ENCODE measurements at places on chromosomes 2 and 18.

DNA sequence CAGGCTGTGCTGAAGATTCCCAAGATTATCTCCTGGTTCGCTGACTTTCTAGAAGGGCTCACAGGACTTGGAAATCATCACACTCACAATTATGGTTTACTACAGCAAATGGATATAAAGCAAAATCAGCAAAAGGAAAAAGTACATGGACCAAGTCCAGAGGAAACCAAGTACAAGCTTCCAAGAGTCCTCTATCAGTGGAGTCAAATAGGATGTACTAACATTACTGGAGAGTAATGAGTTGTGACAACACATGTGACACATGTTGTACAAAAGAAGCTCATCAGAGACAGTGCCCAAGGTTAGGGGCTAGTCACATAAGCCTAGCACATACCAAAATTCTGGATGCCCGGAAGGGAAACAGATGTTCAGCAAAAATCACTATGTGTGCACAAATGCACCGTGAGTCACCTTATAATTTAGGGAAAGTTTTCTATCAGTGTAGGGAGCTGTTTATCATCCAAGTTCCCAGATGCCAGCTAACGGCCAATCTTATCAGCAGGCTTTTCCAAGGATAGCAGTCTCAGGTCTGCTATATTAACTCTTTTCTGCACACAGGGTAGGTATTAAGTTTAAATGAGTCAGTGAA is 9.5 kb downstream of the TMEM237 start:
- no peak for DNase-seq

GRCh38 chr18:49730951-49731391 is 82.4 kb downstream of the ACAA2 start:
- no peak for DNase-seq

DNA sequence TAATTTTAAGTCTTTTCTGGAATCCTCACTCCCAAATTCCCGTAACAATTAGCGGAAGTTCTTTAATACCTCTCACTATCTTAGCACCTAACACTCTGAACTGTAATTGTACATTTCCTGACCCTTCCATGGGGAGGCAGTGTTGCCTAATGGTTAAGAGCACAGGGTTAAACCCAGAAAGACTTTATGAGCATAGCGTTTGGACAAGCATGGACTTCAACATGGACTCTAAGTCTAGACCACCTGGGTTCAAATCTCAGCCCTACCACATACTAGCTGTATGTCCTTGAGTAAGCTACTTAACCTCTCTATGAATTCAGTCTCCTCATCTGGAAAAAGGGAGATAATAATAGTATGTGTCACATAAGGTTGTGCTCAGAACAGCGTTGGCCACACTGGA is 13.0 kb downstream of the ANTXR1 start:
- no peak for DNase-seq

GRCh38 chr2:239131521-239131920 is 269.3 kb downstream of the HDAC4 start:
- no peak for DNase-seq

DNA sequence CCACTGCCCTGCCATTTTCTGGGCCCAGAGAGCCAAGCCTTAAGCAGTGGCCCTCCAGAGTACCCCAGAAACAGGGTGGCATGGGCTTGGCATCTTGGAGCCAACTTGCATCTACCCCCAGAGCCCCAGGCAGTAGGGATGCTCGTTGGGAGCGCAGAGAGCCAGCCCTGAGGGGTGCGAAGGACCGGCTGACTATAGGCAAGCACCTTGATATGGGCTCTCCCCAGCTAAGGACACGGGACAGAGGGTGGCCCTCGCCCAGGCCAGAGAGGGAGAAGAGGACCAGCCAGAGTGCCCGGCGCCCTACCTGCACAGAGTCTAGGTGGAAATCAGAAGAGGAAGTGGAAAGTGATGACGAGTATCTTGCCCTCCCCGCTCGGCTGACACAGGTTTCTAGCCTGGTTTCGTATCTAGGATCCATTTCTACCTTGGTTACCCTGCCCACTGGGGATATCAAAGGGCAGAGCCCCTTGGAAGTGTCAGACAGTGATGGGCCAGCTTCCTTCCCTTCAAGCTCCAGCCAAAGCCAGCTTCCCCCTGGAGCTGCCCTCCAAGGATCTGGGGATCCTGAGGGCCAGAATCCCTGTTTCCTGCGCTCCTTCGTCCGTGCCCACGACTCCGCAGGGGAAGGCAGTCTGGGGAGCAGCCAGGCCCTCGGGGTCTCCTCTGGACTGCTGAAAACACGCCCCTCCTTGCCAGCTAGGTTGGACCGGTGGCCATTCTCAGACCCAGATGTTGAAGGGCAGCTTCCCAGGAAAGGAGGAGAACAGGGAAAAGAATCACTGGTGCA is 16.2 kb downstream of the CEP68 start:
- no peak for DNase-seq

- DNase-seq = no peak
Observed at GRCh38 chr18:54086046-54086802, 138.2 kb downstream of the MBD2 start.

GRCh38 chr18:28560331-28560730 is 383.4 kb upstream of the CDH2 start:
- DNase-seq = no peak

- DNase-seq = no peak
Observed at GRCh38 chr18:13054336-13054735, 63.2 kb downstream of the CEP192 start.

DNA sequence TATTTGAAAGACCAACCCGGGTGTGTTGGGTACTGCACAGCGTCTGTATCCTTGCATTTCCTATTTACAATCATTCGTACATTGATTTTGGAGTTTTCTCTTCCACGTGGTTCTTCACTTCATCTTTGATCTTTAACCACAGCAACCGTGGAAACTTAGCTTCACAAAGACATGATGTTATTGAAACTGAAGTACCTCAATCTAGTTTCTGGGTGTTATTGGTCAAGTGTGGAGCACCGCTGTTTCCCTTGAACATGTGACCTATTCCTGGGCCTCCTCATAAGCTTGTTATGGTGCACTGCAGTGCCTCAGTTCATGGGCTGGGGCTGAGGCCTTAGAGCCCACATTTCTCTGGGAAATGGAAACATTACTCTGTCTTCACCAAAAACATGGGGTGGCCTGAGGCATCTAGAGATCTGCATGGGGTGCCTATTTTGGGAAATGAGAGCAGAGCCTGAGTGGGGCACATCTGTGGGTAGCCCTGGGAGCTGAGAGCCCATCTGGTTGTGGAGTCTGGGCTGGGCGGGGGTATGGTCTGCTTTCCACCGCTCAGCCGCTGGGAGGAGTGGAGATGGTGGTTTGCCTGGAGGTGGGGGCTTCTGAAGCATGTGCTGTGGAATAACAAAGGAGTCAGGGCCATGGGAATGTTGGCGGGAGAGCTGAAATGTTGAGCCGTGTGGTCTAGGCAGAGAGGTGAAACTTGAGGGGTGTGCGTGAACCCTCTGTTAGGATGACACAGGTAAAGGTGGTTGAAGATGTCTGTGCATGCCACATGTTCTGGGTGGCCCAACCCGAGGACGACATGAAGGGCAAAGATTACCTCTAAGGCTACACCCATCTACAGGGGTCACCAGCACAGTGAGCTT is 37.4 kb downstream of the ZNF236 start:
- DNase-seq = peak; percentile 11

DNA sequence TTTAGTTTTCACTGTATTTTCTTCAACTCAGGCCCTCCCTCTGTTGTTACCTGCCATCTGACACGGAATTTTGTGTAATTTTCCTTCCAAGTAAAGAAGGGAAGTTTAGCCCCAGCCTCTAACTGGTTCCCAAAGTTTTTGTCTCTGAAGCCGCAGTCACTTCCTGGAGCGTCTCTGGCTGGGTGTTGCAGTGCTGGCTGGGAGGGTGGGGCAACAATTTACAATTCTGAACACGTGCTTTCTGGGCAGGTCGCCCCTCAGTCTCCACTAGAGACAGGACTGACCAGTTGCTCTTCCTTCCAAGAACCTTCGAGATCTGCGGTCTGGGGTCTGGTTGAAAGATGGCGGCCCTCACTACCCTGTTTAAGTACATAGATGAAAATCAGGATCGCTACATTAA is 3.5 kb downstream of the CNDP2 start:
- DNase-seq = no peak

GRCh38 chr2:54500404-54501205 is 44.5 kb downstream of the SPTBN1 start:
- no peak for DNase-seq
